ENCODE measurements at places on chromosomes 1 and 21.

DNA sequence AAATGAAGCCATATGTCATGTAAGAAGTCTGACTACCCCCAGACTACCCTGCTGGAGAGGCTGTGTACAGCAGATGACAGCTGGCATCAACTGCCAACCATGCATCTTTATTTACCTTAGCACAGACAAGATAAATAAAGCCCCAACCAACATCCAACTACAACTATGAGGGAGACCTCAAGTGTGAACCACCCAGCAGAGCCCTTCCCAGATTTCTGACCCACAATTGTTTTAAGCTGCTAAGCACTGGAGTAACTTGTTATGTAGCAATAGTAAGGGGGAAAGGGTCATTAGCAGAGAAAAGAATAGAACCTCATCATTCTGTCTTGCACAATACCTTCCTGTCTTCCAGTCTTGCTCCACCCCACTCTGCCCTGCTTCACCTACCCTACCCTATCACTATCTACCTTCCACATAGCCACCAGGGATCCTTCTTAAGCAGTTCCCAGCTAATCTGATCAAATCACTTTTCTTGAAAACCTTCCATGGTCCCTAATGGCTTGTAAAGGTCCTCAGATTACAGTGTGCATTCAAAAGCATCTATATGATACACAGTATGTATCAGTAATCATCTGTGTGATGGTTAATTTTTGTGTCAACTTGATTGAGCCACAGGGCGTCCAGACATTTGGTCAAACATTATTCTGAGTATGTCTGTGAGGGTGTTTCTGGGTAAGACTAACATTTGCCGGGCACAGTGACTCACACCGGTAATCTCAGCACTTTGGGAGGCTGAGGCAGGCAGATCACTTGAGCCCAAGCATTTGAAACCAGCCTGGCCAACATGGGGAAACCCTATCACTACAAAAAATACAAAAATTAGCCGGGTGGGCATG, 19.6 kb upstream of the RBM15 start:
- DNase-seq: no peak

- DNase-seq: no peak
Measured at GRCh38 chr1:56414728-56415224, 164.6 kb downstream of the PLPP3 start.

DNA sequence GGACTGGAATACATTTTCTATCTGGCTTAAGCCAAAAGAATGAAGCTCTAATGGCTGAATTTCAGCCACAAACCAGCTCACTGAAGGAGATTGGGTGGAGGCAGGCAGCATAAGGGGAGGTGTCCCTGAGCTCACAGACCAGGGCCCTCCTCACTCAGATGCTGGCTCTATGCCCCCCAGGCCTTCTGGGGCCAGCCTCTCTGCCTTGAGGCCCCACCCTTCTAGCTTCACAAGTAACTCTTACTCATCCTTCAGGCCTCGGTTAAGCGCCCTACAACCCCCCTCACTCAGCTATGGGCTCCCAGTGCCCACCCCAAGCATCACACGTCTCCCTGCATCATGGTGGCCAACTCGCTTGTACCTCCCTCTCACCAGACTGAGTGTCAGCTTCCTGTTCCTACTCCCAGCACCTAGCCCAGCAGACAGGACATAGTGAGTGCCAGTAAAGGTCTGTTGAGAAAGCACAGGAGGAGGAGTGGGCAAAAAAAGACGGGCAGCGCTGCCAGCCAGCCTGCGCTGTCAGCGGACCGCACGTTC, 40.8 kb upstream of the GPR157 start:
- DNase-seq: no peak

- DNase-seq: no peak
Measured at GRCh38 chr1:58441699-58442098, 104.8 kb downstream of the OMA1 start.

DNA sequence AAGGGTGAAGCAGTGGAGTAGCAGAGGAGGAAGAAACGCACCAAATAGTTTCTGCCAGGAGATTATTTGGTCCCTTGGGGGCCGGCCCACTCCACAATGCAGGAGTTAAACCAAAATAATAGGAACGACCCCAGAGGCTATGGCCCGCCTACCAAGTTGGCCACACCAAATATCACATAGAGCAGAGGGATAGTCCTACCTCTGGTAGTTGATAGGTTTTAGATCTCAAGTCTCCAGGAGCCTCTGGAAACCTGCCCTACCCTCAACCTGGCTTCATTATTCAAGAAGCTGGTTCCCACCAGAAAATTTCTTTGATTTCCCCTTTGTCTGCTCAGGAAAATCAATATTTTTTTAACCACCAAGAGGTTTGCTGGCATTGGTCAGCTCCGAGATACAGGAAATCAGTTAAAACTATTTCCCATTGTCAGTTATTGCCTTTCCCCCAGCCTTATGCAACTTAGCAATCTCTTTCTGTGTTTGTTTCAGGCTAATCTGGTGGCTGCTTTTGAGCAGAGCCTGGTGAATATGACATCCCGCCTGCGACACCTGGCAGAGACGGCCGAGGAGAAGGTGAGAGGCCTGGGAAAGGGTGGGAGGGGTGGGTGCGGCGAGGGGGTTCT, 35.5 kb upstream of the IPO9 start:
- no peak for DNase-seq

DNA sequence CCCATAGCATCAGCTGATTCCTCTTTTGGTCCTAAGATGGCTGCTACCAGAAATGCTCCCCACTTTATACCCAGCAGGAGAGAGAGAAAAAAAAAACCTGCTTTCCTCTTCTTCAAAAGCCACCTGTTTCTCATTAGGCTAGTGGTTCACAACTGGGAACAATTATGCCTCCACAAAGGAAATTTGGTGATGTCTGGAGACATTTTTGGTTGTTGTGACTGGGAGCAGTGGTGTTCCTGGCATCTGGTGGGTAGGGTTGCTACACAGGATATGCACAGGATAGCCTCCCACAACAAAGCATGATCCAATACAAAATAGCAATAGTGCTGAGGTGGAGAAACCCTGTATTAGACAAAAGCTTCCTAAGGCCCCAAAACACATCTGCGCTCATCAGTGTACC, 38.5 kb upstream of the SGIP1 start:
- no peak for DNase-seq

DNA sequence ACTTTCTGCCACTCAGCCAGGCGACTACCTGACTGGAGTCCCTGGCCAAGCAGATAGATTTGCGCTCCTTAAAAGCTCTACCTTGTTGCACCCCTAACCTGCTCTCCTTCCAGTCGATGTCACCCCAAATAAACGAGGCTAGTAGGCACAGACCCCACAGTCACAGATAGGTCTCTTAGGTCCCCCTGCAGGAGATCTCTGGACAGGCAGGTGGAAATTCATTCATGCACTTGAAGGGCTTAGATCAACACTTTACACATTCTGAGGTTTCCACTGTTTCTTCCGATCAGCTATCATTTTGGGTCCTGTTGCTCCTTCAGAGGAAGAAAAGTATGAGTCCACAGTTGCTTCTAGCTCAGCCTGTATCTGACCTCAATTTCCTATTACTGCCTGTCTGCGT, 272.6 kb upstream of the FMN2 start:
- DNase-seq: no peak

DNA sequence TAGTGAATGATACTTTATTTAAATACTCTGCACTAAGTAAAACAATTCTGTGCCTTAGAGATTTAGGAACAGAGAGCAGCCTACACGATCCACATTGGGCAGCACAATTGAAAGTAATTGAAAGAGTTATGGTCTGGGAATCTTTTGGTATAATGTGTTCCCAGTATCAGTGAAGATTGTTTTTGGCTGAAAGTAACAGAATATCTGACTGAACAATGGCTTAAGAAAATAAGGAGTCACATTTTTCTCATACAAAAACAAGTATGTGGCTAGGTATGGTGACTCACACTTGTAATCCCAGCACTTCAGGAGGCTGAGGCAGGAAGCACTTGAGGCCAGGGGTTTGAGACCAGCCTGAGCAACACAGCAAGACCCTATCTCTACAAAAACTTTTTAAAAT, 306.2 kb downstream of the NFIA start:
- no peak for DNase-seq

GRCh38 chr1:230798491-230798890, 51.3 kb downstream of the CAPN9 start:
- DNase-seq: no peak

DNA sequence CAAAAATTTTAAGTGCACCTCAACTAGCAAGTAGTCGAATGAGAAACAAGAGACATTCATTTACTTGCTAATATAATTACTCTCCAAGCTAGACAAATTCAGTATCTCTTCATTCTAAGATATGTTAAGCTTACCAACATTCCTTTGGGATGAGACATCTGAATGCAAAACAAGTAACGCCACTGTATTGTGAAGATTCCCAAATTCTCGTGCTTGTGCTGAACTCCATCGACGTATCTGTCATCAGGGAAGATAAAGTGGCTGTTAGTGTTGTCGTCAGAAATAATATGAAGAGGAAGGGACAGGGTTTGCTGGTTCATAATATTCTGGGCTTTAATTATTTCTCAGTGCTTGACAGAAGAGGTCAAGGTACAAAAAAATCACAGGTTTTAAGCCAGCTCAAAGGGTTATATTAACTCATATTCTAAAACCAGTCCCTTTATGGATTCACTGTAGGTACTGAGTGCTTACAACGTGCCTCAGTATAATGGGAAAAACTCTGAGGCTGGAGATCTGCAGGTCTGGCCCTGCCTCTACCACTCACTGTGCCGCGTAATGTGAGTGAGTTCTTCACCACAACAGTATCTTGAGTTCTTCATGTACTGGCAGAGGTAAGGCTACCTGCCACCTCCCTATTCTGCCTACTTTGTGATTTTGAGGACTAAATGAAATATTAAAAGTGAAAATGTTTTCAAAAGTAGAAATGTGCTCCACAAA, 42.0 kb downstream of the PCSK9 start:
- DNase-seq: no peak

GRCh38 chr1:231729544-231729943, 103.0 kb downstream of the DISC1 start:
- no peak for DNase-seq

DNA sequence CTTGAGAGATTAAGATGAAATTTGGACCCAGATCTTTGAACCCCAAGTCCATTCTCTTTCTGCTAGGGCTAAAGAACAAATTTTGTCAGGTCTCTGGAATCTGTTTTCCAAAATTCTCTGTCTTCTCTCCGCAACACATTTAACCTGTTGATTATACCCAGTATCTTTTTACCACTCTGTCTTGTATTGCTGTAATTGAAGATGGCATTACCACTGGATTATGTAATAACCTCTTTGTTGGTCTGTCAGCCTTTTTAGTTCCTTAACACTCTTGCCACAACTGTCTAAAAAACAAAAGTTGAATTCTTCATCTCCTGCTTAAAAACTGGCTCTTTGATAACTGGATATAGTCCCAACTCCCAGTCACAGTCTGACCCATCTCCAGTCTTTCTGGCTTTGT, 3.0 kb downstream of the SRP9 start:
- no peak for DNase-seq

GRCh38 chr1:156372265-156372586, 3.2 kb downstream of the RHBG start:
- no peak for DNase-seq

- DNase-seq: no peak
Measured at GRCh38 chr1:166080277-166080966, 86.4 kb downstream of the FAM78B start.

DNA sequence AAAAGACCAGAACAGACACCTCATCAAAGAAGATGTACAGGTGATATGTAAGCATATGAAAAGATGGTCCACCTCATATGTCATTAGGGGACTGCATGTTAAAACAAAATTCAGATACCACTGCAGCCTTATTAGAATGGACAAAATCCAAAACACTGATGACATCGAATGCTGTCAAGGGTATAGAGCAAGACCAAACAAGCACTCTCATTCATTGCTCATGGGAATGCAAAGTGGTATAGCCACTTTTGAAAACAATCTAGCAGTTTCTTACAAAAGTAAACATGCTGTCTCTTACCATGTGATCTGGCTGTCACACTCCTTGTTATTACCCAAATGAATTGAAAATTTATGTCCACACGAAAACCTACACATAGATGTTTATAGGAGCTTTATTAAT, 426.6 kb upstream of the ESRRG start:
- no peak for DNase-seq

GRCh38 chr1:183870351-183871077, 65.6 kb downstream of the RGL1 start:
- DNase-seq: no peak

- no peak for DNase-seq
Measured at GRCh38 chr1:206915030-206915735, 6.6 kb downstream of the FCMR start.

DNA sequence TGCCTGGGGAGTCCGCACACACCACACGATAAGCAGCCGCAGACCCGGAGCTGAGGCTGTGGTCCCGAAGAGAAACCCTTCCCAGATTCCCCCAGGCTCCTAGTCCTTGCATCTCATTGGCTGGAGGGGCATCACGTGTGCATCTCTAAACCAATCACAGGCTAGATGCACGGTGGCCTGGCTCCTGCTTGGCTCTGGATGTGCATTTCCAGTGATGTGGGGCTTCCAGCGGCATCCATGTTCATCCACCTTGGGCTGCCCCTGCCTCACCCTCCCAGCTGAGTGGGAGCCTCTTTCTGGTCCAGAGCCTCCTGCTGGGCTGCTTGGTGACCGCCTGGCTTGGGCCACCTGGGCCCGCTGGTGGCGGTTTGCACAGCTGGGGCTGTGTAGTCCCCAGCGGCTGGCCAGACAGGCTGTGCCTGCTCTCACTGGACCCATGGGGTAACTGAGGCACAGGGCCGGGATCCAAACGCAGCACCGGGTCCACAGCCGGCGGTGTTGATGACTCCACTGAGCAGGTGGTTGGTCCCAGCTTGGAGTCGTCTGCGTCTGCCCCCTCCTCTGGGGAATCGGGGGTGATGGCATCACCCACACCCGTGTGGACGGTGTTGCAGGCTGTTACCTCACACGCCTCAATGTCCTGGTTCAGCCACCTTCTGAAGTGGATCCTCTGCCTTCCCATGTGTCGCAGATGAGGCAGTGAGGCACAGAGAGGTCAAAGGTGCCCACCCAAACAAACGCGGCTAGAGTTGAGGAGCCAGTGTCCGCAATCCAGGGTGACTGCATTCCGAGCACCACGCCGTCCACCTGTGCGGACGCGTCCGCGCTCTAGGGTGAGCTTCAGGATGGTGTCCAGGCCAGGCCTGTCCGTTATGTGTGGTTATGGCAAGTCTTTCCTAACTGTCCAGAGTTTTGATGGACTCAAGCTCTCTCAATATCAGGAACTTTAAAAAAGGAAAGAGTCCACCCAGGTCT, 41.3 kb downstream of the COL6A1 start:
- no peak for DNase-seq

Data from activated naive CD4-positive, alpha-beta T cell treated with anti-CD3 and anti-CD28 coated beads, Interleukin-2, amount 50 U/mL, for 16 hours (primary cell).